NAMALWA (cell line): ENCODE measurements at places on chromosomes 12 and 14.

GRCh38 chr14:104966261-104966865 lies 11.8 kb downstream of the AHNAK2 start:
- no peak for DNase-seq

DNA sequence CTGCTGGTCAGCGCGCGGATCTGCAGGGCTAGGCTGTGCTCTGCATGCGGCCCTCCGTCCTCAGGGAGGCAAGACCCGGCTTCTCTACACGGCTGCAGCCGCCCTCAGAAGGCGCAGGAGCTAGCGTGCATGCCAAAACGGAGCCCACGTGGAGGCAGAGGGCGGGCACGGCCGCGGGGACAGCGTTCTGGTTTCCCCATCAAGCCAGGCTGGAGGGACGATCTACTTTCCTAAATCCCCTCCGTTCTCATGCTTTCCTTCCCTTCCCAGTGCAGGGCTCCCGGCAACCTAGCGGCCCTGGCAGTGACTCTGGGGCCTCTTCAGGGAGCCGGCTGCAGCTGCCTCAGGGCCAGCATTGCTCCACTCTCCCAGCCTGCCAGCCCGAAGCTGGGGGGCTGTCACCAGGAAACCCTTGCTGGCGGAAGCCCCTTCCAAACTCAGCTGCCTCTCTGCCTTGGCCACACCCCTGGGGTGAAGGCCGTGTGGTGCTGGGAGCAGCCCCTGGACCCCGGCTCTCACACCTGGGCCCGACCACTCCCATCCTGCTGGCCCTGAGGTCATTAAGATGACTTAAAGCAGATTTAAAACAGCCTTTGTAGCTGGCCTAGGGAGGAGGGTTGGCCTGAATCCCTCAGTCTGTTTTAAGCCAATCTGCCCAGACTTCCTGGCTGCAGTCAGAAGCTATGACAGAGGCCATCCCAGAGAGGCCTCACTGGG lies 9.2 kb upstream of the GOLGA3 start:
- DNase-seq, result no peak

GRCh38 chr14:22737052-22737451 lies 29.4 kb upstream of the OXA1L start:
- DNase-seq, result no peak

DNA sequence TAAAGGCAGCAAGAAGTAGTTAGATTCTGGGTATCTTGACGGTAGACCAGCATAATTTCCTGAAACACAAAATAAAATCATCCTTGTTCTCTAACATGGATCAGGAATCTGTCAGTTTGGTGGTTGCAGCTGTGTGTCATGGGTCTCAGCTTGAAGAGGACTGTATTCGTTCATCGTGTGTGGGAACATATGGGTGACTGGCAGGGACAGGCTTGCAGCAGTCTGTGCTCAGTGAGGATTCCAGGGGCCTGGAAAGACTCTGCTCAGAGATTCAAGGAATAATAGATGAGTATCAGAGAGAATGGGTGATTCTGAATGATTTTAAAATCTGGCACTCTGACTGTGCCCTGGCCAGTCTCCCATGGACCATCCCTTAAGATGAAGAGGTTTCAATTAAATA lies 421.6 kb downstream of the APAF1 start:
- DNase-seq, result no peak

- no peak for DNase-seq
Observed at GRCh38 chr14:106228541-106229158, 702.3 kb downstream of the TMEM121 start.

- peak; percentile 67 for DNase-seq
Observed at GRCh38 chr12:104505095-104505818, 48.5 kb downstream of the CHST11 start.

- no peak for DNase-seq
Observed at GRCh38 chr12:91274916-91275315, 92.3 kb upstream of the DCN start.

GRCh38 chr12:130953771-130954543 lies at the start of gene ADGRD1:
Gene ADGRD1 (plus strand): TSS chr12:130953907. CDS start chr12:130954466, 559 bp downstream.
- no peak for DNase-seq

DNA sequence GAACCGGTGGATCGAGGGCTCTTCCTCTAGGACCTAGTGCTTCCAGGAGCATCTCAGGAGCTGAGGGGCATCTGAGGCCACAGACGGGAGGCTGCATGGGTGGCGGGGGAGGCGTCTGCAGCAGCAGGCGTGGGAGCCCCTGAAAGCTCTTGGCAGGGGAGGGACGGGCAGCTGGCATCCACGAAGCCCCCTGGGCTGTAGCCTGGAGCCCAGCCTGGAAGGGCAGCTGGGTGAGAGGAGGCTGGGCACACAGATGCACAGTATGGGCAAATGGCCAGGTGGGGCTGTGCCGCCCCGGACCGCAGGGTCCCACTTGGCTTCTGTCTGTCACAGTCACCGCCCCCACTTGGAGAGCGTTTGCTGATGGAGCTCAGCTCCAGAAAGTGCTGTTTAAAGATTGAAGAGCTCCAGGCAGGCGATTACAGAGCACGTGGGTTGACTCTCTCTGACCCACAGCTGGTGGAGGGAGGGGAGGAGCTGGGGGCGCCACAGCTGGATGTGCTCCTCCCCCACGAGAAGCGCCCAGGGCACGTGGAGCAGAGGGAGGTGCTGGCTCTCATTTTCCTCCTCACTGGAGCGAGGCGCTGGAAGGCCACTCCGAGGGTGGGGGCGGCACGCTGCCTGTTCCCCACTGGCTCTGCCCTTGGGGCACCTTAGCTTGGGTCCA lies 155.0 kb upstream of the C14orf180 start:
- no peak for DNase-seq

- peak; percentile 68 for DNase-seq
Observed at GRCh38 chr12:66708704-66709456, 30.0 kb upstream of the GRIP1 start.

GRCh38 chr14:95043732-95044462 lies 113.4 kb downstream of the DICER1 start:
- no peak for DNase-seq

DNA sequence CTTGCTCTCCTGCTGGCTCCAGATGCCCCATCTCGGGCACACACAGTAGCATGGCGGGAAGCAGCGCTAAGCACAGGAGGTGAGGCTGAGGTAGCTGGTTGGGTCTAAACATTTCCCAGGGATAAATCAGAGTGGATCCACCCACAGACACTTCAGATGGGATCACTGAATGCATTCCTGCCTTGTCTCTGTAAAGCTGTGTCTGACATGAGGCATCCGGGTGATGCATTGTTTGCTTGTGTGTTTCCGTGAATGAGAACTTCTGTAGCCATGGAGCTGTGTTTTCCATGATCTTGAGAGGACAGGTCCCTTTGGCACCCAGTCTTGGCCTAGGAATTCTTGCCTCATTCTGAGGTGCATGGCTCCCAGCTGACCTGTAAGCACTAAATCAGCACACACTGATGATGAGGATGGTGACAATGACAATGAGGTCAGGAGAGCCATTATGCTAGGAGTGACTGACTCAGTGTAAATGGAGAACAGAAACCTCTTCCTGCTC lies 6.7 kb upstream of the KRT75 start:
- DNase-seq, result no peak

GRCh38 chr14:24365600-24366412 lies 2.2 kb upstream of the NFATC4 start:
- DNase-seq, result peak; percentile 96

- no peak for DNase-seq
Observed at GRCh38 chr12:88388566-88389540, 191.4 kb downstream of the KITLG start.

- no peak for DNase-seq
Observed at GRCh38 chr12:122996188-122996601, 15.7 kb downstream of the ARL6IP4 start.

DNA sequence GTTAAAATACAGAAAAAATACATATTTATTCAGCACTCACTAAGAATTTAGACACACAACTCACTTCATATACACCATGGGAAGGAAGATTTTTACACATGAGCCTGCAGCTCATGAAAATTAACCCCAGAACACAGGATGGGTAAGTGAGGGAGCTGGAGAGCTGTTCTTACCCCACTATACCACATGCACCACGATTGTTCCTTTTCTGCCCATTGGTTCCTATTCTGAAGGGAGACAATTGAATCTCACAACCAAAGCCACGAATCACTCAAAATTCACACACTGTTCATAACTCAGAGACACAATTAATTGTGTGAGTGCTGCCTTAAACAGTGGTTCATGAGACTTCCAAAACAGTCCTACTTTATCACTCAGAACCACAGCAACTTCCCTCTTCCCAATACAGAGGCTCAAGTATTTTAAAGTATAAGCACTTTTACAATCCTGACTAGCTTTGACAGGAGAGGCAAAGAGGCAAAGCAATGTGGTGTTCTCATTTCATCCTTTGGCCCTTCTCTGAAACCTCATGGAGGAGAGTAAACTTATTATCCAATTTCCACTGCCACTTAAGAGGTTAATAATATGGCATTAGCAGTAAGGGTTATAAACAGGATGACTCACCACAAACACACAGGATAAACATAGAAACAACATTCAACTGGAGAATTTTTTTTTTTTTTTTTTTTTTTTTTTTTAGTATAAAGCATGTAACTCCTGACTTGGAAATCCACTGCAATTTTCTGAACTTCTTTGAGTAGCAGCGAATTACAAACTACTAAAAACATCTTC lies 59.5 kb downstream of the ITPR2 start:
- no peak for DNase-seq

DNA sequence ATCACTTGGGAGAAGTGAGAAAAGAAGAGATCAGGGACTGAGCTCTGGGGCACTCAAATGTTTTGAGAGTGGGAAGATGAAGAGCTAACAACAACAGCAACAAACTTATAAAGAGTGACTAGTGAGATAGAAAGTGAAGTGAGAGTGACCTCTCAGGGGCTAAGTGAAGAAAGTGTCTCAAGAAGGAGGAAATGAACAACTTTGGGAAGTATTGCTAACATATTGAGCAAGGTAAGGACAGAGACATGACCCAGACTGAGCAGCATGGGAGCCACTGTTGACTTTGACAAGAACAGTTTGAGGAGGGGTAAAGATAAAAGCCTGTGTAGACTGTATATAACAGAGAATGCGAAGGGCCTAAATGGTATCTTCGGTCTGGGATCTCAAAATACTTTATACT lies 155.1 kb upstream of the BTG1 start:
- DNase-seq, result no peak

DNA sequence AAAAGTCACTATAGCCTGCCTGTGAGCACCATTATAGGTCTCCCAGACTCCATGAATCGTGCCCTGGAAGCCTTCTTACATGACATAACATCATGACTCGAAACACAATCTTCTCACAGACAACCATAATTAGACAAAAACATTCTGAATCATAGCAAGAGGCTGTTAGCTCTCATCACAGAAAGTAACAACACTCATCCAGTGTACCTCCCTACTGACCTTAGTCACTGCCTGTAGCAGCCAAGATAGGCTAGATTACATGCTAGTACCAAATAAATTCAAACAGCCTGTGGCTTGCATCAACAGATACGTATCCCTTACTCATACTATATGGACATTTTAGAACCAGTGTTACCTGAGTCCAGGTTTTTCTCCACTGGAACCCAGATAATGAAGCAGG lies 663.8 kb upstream of the FOXG1 start:
- DNase-seq, result no peak

DNA sequence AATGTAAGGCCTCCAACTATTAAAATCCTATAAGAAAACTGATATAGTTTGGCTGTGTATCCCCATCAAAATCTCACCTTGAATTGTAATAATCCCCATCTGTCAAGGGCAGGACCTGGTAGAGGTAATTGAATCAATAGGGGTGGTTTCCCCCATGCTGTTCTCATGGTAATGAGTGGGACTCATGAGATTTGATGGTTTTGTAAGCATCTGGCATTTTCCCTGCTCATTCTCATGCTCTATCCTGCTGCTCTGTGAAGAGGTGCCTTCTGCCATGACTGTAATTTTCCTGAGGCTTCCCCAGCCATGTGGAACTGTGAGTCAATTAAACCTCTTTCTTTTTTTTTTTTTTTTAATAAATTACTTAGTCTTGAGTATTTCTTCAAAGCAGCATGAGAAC lies 31.9 kb downstream of the TSPAN19 start:
- no peak for DNase-seq

- DNase-seq, result peak; percentile 75
Observed at GRCh38 chr14:106556665-106557289, 1030.4 kb downstream of the TMEM121 start.

DNA sequence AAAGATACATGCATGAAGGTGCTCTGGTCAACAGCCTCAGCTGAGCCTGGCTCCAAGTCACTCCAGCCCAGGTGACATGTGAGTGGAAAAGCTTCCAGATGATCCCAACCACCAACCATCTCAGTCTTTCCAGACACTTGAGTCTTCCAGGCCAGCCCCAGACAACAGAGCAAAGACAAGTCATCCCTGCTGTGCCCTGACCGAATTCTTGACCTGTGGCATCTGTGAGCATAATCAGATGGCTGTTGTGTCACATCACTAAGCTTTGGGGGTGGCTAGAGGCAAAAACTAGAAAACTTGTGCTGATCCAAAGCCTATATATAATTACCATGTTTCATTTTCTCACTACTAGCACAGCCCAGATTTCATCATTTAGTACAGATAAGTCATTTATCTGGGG lies 50.8 kb upstream of the ISM2 start:
- DNase-seq, result no peak

GRCh38 chr14:81311778-81312177 lies 88.3 kb downstream of the STON2 start:
- DNase-seq, result peak; percentile 6

- DNase-seq, result no peak
Observed at GRCh38 chr14:35766036-35766699, 42.9 kb downstream of the RALGAPA1 start.

GRCh38 chr12:91040096-91040755 lies 17.6 kb downstream of the KERA start:
- no peak for DNase-seq

- no peak for DNase-seq
Observed at GRCh38 chr14:25753130-25753529, 703.2 kb upstream of the STXBP6 start.

DNA sequence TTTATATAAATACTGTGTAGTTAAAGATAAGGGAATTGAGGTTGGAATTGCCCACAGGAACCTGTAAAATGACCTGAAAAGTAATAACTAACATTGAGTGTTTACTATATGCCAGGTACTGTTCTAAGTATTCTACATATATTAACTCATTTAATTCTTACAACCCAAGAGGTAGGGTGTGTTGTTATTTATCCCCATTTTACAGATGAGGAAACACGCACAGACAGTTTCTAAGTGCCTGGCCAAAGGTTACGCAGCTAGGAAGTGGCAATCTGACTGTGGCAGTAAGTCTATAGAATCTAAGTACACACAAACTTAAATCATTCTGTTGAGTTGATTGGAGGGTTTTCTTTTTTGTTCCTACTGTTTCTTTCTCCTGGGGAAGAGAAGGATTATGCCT lies 1.1 kb upstream of the TSPAN31 start:
- DNase-seq, result no peak

GRCh38 chr14:92037989-92038388 lies 1.9 kb downstream of the TRIP11 start:
- DNase-seq, result no peak

DNA sequence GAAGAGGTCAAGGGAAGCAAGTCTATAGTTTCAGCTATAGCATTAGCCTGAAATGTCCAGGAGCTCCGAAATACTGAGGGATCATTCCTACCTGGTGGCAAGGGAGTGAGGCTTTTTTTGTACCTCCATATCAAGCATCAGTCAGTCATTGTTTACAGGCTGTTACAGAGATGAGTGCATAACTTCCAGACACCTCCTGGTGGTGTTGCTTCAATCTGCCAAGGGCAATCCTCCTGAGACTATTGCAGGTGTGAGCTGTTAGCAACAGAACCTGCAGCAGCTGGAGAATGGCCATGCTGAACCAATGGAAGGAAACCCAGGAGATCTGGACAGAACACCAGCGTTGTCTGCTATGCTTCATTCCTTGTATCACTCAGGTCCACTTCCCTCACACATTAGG lies 80.0 kb upstream of the SLC8A3 start:
- DNase-seq, result no peak
